ENCODE measurements at places on chromosomes 4 and X.

- no peak for DNase-seq
Measured at GRCh38 chrX:23344238-23344903, 9.7 kb downstream of the PTCHD1 start.

- no peak for DNase-seq
Measured at GRCh38 chrX:20637351-20637750, 370.6 kb upstream of the RPS6KA3 start.

- DNase-seq: no peak
Measured at GRCh38 chr4:59881632-59882031, 1318.5 kb upstream of the ADGRL3 start.

DNA sequence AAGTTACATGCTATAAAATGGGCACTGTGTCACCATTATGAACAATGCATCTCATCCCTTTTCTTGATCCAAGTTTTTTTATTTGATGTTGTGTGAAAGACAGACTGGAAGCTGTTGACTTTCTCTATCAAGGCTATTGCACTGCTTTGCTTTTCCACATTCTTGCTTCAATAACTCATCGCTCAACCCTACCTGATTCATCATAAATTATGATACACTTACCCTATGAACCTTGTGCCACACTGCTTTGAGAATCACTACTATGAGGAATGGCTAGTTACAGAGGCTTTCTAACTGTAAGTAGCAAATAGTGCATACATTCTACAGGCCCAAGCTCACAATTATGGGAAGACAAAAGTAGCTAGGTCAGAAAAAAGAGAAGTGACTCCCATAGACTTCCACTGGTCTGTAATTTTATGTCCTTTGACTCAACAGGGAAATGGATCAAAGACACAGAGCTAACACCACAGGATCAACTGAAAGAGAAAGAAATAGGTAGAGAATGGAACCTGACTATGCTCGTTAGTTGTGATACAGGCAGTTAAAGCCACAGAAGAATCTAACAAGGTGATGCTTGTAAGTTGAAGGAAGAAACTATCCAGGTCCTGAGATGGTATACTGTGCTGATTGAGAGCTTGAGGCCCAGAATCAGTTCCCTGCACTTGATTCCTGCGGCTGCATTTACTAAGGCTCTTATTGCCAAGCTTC is 163.5 kb downstream of the PPP3CA start:
- no peak for DNase-seq

DNA sequence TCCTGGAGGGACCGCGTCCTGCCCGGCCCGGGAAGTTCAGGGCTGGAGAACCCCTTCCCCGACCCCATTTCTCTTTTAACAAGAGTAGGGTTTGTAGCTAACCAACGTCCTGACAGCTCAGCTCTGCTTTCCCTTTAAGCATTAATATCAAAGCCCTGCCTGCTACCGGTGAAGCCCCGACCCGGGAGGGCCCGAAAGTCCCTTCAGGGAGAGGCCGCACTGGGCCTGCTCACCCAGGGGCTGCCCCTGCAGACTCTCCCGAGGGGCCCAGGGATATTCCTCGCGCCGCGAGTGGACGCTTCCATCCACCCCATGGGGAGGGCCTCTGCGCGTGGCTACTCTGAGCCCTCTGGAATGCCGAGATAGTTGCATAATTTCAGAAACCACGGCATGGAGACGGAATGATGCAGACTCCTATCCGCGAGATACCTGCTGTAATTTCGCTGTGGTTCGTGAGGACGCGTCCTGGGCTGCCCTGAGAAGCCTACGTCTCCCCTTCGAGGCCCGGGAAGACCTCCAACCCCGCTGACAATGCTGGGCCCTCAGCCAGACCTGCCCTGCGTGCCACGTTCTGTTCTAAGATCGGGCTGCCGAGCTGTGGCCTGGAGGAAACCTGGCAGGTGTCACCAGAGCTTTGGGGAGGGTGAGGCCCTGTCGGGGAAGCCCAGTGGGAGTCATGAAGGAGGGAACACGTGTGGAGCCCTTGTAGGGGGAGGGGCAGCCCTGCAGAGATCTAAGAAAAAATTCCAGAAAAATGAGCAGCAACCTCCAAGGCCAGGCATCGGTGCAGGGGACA is 999 bp upstream of the CTBP1 start:
- no peak for DNase-seq

DNA sequence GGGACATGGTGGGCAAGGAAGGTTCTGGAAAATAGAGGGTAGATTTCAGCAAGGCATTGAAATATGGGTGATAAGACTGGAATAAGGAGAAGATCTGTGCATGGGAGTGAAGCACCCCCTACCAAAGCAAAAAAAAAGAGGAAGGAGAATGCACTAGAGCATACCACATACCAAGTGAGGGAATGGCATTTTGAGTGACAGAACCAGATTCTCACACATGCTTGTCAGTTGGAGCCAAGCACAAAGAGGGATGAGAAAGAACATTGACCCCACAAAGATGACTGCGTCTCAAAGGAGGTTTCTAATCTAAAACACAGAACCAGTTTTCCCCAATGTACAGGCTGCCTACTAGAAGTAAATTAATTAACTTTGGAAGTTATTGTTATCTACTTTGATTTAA is 140.3 kb upstream of the SMAD1 start:
- DNase-seq: no peak

- no peak for DNase-seq
Measured at GRCh38 chrX:21305799-21306336, 68.3 kb upstream of the CNKSR2 start.

DNA sequence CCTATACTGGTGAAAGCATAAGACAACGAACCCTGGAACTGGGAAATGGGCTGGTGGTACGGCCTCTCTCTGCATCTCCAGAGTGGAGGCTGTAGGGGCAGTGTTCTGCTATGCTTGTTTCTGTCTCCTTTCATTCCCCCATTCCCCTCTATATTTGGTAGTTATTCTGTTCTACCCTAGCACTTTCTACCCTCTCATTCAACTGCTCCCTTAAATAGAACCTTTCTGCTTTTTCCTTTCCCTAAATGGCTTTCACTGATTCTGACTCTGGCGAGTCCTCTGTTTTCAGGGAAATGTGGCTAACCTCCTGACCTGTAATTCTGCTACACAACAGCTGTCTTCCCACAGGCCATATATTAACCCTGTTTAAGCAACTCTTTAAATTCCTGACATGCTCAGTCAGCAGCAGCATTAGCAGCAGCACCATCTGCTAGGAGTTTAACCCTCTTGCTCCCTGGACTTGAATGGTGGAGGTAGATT is 94.2 kb downstream of the CXCL13 start:
- peak; percentile 6 for DNase-seq

DNA sequence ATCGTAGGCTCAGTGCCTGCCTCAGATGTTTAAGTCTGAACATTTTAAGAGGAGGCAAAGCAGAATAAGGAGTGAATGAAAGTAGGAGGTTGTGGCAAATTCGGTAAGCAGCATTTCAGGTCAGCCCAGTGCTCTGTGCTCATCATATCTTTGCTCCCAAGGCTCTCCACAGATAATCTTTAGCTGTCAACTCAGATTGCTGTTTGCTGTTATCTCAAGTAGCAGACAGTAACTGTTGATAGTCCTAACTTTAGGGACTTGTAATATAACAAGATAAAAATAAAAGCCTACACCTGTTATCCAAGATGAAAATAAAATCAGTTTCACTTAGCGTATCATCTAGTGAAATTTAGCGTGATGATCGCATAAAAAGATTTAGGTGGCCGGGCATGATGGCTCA is 18.6 kb upstream of the CLTRN start:
- DNase-seq: no peak

GRCh38 chr4:109077505-109077904 is 225.0 kb downstream of the COL25A1 start:
- no peak for DNase-seq

GRCh38 chr4:84967243-84967690 is 777 bp upstream of the WDFY3 start:
- DNase-seq: no peak

DNA sequence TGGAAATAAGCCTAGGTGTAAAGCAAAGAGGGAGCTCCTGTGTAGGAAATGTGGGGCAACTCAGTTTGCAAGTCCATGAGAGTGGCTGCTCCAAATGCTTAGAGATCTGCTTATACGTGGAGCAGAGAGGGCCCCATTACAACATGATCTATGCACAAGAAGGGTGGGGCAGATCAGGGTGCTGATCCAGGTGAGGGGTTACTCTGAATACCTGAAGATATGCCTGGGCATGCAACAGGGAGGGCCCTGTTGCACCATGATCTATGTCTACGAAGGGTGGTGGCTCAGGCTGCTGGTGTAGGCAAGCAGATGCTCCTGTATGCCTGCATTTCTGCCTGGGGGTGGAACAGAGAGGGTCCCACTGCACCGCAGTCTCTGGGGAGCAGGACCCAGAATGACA is 1121.2 kb downstream of the RAPGEF2 start:
- no peak for DNase-seq

- DNase-seq: no peak
Measured at GRCh38 chrX:51487960-51488267, 8.5 kb downstream of the NUDT11 start.

DNA sequence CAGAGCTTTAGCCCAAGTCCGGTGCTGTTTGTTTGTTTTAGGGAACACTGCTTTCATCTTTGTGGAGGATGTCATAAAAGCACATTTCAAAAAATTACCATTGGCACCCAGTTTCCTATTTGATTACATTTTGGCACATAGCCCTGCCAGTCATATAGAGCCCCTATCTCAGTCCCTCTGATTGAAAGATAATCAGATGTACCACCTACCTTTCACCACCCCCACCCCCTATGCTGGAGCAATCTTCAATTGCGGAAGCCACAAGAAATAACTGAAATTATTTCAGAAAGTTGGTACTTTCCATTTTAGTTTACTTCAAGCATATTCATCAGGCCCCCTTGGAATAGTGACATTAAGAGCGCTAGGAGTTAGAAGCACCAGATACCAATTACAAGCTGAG is 136.7 kb upstream of the RPL34 start:
- no peak for DNase-seq

- no peak for DNase-seq
Measured at GRCh38 chrX:12877386-12877785, 10.5 kb downstream of the TLR7 start.

DNA sequence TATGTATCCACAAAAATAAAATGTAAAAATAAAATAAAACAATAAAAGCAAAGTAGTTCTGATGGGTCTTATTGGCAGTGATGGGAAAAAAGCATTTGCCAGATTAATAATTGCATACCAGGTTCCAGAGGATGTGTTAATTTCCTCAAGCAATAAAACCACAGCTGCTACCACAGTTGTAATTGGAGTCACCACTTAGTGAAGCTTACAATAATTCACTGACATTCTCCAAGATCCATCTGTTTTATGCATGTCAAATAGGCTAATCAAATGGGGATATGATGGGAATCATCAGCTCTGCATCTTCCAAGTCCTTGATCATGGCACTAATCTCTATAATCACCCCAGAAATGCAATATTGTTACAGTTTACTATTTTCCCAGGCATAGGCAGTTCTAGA is 123.5 kb upstream of the EMCN start:
- DNase-seq: no peak

GRCh38 chr4:150010525-150011126 is 67.6 kb upstream of the DCLK2 start:
- no peak for DNase-seq

GRCh38 chrX:19886883-19887531 is 393 bp downstream of the SH3KBP1 start:
- DNase-seq: peak; percentile 12

DNA sequence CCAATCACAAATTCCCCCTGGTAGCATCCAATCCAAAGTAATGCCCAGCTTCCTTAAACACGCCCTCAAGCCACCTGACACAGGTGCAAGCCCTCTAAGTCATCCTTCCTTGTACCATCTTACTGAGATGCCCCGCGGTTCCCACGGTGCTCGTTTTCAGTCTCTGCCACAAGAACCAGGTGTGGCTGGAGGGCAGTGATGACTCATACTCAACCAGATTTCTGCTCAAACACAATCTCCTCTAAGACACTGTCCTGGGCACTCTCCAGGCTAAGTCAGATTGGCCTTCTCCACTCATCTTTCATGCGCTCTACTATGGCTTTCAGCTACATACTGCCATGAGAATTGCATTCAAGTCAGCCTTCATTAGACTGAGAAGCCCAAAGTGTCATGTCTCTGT is 3.5 kb downstream of the SH3KBP1 start:
- no peak for DNase-seq

DNA sequence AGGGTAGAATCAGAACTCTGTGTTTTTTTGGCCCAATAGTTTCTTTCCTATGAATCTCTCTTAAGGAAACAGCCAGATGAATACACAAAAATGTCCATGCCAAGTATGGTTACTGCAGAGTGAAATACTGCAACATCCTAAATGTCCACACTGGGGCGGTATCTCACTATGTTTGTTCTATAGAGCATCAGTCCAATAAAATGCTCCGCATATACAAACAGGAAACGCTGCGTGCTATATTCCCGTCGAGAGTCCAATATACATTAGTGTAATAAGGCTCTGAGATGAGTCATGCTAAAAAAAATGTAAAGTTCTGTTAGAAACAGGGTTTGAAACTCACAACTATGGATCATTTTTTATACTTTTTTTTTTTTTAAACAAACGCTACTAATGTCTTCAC is 72.9 kb upstream of the ENOX2 start:
- DNase-seq: no peak

DNA sequence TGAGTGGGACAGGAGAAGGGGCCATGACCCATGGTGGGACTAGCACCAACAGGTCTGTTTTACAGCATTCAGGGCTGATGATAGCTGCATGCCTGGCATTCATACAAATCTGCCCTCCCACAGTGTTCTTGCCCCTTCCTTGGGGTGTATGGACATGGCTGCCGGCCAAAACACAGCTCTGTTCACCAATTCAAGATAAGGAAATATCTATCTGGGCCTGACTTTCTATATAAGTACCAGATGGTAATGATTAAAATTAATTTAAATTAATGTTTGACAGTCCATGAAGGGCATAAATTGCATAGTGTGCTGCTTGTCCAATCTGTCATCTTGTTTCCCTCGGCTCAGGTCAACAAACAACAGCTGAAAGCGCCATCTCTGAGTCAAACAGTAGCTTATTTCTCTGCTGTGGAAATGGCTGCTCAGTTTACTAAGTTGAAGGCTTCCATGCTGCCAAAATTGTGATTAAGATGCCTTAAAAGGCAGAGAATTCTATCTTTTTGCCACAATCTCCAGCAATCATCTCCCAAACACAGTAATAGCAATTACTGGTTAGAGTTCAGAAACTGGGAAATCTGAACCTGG is 67.0 kb upstream of the TSPAN7 start:
- no peak for DNase-seq

GRCh38 chr4:153655928-153656327 is 28.2 kb upstream of the TLR2 start:
- no peak for DNase-seq

DNA sequence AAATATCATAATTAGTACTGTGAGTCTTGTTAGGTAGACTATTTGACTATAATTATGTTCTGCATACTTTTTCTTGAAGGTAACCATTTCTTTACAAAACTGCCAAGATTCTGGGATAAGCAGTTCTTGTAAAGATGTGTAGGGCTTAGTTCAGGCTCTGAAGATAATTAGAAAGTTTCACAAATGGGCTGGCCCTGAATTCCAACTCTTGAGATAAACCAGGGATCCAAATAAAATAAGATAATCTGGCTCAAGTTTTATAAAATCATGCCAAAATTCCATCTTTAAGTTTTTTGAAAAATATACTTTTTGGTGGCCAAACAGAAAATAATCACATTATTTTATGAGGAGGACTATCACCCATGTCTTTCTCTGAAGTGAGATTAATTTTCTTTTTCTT is 35.5 kb upstream of the GLRB start:
- no peak for DNase-seq

Measured in H54 (cell line).